Fibroblast of skin of back (primary cell): ENCODE measurements at places on chromosomes 12 and 14.

- DNase-seq, result no peak
Measured at GRCh38 chr12:113838896-113839295, 127.2 kb downstream of the RBM19 start.

DNA sequence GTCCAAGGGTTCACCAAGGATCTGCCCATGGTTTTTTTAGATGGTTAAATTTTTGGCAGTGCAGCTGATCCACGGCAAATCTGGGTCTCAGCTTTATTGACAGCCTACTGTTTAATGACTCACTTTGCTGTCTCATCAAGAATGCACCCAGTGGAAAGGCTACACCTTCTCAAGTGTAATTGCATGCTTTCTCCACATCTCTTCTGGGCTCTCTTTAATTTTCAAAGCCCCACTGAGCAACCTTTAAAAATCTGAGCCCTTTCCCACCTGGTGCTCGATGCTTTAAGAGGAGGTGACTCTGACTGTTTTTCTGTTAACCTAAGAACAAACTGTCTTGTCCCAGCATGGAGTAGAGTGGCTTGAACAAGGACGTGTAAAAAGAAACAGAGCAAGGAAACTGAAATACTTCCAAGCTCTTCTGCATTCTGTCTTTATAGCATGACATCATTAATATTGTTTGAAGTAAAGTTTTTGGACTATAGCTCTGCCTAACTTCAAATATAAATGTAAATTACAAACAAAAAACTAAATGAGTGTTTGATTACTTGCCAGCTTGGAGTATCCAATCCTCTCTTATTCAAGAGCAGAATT, 214.2 kb upstream of the KRR1 start:
- DNase-seq, result peak; percentile 70

DNA sequence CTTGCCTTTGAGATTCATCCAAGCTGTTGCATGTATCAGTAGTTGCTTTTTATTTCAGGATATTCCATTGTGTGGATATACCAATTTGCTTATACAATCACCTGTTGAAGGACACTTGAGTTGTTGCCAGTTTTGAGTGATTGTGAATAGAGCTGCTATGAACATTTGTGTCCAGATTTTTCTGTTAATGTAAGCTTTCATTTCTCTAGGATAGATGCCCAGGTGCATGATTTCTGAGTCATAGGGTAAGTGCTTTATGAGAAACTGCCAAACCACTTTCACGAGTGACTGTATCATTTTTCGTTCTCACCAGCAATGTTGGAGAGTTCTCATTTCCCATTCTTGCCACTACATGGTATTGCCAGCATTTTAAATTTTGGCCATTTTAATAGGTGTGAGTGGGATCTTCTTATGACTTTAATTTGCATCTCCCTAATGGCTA, 434.6 kb upstream of the RGS6 start:
- DNase-seq, result no peak

DNA sequence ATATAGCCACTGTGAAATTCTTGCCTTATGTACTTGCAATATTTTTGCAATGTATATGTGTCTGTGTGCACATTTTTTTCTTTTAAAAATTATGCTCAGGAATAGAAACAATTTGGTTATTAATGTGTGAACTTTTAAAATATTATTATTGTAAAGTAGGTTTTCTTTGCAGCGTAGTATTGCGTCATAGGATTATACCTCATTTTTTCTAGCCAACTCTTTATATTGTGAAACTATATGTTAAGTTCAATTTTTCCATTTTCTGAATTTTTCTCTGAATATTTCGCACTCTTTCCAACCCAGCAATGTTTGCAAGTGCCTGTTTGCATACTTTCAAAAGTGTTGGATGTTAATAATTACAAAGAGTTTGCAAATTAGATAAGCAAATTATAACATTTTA, 471.6 kb upstream of the LMO3 start:
- DNase-seq, result no peak

- peak; percentile 4 for DNase-seq
Measured at GRCh38 chr12:115598871-115599811, 678.4 kb downstream of the MED13L start.

- no peak for DNase-seq
Measured at GRCh38 chr12:128690641-128691040, 133.1 kb downstream of the SLC15A4 start.

DNA sequence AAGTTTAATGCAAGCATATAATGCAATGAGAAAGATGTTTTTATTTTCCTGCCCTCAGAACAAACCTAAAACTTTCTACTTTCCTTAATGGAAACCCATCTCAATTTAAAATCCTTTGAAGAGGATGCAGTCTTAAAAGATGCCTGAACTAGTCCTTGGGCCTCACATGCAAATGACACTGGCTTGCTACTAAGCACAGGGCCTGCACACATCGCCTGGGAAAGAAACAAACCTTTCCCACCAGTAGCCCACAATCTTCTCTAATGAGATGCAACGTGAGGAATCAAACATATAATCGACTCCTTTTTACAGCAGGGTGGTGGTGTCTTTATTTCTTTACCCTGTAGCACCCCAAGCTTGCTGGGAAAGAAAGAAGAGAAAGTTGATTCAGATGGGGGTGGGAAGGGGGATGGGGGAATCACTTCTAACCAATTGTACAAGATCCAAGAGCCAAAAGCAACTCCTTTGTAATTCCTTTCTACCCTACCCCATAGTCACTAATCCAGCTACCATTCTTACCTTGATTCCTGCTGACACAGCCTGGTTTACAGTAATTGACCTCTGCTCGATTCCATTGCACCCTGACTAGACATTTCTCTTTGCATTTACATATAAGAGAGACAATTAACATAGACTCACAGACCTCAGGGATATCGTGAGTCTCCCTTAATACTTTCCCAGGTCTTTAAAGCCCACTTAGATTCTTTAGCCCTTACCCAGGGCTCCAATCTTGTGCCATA, 69.5 kb upstream of the FERMT2 start:
- DNase-seq, result no peak

DNA sequence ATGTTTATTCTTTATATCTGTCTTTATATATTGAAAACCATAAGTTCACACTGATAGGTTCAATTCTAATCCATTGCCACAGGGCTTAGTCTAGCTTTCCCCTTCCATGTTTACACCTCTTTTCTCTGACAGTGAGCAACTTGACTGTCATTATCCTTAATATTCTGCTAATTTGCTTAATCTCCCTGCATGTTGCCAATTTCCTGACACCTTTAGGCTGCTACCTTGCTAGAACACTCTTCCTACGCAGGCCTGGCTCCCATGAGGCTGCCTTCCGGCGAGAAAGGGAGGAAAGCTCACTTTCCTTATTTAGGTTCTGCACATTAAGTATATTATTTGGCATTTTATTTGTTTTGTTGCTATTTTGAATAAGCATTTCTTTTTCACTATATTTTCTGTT, 12.8 kb upstream of the FRS2 start:
- no peak for DNase-seq

GRCh38 chr12:14167005-14167628, 185.7 kb upstream of the GRIN2B start:
- DNase-seq, result peak; percentile 43

DNA sequence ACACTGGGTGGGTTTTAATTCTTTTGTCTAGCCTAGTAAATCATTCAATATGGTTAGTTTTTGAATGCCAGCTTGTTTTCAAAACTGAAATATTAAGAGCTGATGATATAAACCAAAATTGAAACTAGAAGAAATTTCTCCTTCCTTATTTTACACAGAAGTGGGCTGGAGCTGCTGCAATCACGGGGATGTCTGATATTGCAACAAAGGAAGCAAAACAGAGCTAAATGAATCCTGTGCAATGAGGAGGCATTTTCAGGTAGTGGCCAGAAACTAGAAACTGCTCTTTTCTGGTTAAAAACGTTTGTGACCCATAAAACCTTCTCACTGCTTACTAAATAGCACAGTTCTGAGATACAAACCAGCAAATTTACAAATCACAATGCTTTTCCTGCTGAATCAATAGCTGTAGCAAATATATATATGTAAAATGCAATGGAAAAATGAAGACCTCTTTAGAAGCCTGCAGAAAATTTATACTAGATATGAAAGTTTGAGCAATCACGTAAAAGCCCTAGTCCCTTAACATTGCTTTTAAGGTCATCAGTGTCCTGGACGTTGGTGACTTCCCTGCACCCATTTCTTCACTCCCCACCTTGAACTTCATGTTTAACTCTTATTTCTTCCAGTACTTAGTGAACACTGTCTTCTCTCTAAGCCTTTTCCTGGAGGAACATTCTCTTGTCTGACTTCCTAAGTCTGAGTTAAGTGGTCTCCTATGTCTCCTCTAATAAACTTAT, 15.9 kb upstream of the LRRK2 start:
- DNase-seq, result no peak

DNA sequence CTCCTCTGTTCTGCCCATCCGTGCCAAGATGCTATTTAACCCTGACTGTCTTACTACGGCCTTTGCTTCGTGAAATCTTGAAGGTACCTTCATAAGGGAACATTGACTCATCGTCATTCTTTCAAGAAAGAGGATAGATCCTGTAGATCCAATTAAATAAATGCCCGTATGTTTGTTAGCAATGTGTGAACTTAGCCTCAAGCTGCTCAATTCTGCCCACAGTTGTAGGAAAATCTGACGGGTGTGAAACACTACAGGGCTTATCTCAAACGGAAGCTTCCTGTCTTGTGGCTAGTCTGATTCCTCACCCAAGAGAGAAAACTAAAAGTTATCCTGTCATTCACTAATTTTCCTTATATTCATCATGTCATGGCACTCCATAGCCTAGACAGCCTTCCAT, 168.0 kb upstream of the TBX3 start:
- DNase-seq, result no peak

DNA sequence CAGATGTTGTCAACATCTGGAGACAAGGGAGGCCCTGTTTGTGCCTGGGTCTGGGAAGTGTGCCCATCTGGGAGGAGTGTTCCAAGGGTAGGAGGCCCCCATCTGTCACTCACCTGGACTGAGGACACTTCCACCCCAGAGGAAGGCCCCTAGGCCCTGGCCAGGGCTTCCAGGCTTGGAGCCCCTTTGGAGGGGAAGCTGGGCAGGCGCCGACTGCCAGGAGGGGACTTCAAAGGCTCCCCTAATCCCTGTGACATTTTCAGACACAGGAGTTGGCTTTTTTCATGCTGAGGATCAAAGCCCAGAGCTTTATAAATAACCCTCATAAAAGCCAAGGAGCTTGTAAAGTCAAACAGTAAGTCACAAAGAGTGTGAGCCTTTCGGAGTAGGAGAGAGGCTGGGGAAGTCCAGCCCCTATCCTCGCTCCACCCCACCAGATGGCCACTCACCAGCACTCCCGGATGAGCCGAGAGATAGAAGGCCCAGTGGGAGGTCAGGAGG, 17.6 kb upstream of the FAM222A start:
- no peak for DNase-seq

DNA sequence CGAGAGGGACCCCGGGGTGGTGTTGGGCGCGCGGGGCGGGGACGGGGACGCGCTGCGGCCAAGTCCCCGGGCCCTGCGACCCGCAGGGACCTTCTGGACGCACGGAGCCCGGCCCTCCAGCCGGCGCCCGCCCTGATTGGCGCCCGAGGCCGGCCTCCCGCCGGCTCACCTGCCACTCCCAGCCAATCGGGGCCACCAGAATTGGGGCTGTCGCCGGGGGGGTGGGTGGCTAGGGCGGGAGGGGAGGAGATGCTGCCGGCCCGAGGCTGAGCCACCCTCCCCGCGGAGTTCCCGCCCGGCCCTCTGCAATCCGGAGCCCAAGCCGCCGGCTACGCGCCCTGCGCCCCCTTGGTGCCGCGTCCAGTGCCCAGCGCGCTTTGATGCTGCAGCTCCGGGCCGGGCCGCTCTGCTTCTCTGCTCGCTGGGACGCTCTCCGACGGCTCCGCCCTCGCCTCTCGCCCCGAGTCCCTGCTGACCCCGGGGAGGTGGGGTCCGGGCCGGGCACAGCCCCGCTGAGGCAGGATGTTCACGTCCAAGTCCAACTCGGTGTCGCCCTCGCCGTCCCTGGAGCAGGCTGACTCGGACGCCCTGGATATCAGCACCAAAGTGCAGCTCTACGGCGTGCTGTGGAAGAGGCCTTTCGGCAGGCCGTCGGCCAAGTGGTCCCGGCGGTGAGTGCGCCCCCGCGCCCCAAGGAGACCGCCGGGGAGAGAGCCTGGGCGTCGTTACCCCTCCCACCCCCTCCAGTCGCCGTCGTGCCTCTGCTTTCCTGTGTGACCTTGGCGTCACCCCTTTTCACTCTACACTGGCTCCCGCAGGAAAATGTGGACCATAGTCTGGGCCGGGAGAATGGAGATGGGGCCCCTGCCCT, at the start of gene PLEKHD1:
TSS of gene PLEKHD1 (plus strand) at position 285 of the 871 bp plus-strand sequence. CDS start at position 523, 238 bp downstream.
- DNase-seq, result no peak

DNA sequence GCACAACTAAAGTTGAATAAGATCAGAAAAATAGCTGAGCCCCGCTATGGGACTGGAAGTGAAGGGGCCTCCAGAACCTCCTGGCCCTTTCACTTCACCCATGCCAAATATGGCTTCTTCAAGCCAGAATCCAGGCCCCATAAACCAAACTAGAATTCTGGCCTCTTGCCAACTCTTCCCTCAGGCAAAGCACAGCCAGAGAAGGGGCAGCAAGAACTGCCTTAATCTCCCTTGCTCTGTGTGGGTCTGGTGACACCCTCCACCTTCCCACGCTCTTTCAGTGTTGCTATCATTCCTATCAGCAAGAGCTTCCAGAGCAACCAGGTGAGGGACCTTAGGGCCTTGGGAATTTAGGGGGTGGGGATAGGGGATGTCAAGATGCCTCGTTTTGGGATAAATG, 3.1 kb upstream of the PNMA1 start:
- DNase-seq, result no peak

DNA sequence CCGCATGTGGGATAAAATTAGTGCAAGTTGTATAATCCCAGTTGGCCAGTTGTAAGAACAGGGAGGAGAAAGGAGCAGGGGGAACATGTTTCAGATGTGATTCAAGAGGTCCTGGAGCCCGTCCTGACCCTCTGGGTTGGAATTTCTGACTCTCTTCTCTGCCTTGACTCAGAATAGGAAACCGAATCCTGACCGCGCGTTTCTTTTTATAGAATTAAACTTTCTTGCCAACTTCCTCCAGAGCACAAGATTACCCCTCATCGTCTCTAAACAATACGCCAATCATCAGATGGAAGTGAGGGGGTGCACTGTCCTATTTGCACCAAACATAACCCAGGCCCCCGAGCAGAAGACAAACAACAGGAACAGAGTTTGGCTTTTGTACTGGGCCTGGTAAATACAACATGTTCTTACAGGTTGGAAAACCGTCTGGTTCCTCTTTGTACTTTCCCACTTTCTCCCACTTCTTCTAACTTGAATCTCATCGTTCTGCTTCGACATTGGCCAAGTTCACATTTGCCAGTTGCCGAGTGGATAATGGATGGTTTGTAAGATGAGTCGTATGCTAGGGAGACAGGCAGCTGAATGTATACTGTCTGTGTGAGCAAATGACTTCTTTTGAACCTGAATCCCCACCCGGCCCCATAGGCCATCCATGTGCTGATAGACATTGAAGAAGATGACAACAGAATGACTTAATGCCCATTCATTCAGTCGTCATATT, 42.6 kb upstream of the MED13L start:
- DNase-seq, result peak; percentile 95

GRCh38 chr14:55936691-55937090, 181.5 kb upstream of the PELI2 start:
- DNase-seq, result no peak

- DNase-seq, result peak; percentile 48
Measured at GRCh38 chr12:63821781-63822251, 22.7 kb upstream of the SRGAP1 start.

GRCh38 chr12:13179211-13180074, 17.1 kb upstream of the EMP1 start:
- peak; percentile 59 for DNase-seq

- DNase-seq, result peak; percentile 48
Measured at GRCh38 chr12:13289653-13290289, 93.2 kb downstream of the EMP1 start.

- DNase-seq, result peak; percentile 6
Measured at GRCh38 chr12:50453872-50454271, 50.9 kb upstream of the DIP2B start.
